ENCODE measurements at places on chromosomes 7 and 10.

DNA sequence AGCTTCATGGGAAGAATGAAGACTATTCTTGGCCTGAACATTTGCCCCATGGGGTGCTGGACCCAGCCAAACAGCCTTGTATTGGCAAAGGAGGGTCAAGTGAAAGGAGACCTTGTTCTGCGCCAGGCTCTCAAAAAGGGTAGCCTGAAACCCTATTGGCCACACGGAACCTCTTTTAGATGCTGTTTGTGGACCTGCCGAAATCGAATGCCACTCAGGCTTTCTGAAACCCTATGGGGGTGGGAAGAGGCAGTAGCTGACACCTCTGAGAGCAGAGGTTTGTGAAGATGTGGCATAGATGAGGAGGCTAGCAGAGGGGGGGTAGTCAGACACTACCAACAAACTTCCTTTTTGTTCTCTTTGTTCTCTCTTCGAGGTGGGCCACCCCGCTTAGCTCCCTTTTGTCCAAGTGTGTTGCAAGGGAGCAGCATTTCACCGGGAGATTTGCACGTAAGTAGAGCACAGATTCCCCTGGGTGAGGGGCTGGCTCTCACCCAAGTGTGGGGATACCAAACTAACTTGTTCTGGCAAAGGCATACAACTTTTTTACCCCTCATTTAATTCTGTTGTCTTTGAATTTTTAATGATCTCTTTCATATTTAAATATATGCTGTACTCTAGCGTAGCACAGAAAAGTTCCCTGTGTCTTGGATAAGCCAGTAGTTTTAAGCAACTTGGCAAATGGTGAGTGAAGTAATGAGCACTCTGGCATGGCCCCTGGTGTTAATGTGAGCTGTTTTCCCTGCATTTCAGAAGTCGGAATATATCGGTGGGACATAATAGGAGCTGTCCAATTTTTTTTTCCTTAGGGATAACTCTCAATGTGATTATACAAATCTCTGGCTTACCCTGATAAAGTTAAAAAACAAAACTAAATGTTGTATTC, 107.7 kb downstream of the SEPTIN7 start:
- ATAC-seq = no peak

GRCh38 chr7:11217848-11218565, 244.3 kb downstream of the PHF14 start:
- ATAC-seq = no peak

GRCh38 chr10:44689368-44689767, 221.8 kb upstream of the TMEM72 start:
- no peak for ATAC-seq

- no peak for ATAC-seq
These were observed 757.3 kb downstream of the TYW1 start for GRCh38 chr7:67753891-67754290.

GRCh38 chr10:48507933-48508790, 96.7 kb downstream of the ARHGAP22 start:
- ATAC-seq = no peak

DNA sequence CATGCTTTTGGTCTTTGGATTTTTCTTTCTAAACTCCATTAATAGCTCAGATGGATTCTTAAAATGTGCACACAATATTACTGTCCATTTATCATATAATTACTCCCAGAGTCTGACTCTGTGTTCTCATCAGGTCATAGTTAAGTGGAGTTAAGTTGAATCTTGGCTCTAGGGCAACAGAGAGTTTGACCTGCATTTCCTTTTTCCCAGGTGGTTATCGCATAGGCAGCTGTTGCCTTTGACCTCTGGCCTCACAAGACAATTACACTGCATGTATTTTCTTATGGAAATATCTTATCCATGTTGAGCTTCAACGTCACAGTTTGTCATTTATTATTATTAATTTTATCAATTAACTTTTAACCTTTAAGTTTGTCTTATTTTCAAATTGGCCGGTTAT, 237.5 kb upstream of the HGF start:
- ATAC-seq = no peak

- ATAC-seq = no peak
These were observed 665.6 kb downstream of the DNAJB9 start for GRCh38 chr7:109235316-109235715.

DNA sequence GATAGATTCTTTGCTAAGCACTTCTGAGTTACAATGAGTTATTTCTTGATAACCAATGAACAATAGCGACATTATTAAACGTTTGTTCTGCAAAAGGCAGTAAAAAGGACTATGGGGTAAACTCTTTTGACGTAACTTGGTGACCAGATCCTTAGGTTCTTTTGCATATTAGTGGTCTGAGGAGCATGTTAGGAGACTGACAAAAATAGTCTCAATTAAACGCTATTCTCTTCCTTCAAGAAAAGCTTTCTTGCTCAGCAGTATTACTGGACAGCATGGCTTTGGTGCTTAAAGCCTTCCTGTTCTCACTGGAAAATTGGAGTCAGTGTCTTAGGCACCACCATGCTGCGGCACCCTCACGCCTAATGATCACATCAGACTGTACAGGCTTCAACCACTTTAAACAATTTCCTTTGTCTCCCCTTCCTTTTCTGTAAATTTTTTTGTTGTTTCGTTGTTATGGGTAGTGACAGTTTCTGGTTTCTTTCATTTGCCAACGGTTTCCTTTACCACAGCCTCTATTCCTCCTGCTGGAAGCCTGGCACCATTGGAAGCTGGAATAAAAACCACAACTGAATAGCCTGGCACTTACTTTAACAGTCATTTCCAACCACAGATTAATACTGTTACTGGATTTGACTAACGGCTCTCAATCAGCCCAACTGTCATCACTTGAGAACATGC, 49.2 kb upstream of the FAM133B start:
- ATAC-seq = peak; percentile 18

DNA sequence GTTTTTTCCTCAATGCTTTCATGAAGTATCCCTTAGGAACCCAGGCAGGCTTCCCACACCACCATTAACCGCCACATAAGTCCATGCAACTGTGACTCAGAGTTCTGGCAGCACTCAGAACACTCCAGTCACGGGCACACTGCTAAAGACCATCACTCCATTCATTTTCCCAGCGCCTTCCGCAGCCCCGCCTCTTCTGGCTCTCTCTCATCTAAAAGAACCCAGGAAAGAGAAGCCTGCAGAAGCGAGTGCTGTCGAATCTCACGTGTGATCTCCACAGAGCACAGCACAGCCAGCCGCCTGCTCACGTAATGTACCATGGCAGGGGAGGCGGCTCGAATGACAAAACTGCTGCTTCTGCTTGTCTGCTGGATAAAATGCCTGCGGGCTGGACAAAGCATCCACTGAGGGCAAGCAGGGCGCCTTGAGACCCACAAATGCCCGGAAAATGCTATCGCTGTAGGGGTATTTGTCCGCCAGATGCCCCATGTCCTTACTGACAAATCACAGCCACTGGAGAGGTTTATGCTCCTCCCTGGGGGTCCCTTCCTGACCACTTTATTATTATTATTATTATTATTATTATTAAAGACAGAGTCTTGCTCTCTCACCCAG, 1.8 kb downstream of the PSMG3 start:
- no peak for ATAC-seq

DNA sequence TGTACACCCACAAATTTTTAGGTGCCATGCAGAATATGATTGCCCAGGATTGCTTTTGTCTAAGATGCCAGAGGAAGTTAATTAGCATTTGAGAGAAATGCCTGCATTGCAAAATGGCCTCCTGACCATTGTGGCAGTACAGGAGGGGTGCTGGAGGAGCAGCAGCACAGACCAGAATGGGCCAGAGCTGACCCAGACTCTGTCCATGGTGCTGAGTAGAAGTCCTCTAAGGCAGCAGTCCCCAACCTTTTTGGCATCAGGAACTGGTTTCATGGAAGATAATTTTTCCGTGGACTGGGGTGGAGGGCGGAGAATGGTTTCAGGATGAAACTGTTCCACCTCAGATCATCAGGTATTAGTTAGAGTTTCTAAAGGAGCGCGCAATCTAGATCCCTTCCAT, 217.8 kb upstream of the AGK start:
- ATAC-seq = no peak

DNA sequence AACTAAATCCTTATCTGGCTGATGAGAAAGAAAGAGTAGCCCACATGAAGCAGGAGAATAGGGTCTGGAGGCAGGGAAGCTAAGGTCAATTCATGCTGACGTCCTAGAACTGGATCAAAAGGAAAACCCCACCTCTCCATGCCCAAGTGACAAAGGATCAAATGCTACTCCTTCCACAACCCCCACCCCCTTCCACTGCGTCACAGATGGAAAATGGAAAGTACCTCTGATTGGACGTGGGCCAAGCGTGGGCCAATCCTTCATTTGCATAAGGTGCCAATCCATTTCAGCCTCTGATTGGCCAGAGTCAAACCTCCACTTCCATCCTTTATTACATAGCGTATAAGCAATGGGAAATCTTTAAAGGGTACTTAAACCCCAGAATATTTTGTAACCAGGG, 431.3 kb upstream of the ETV1 start:
- no peak for ATAC-seq

- ATAC-seq = no peak
These were observed 12.4 kb downstream of the FOXL3 start for GRCh38 chr7:302054-302992.

- no peak for ATAC-seq
These were observed 1.8 kb downstream of the ARMC10 start for GRCh38 chr7:103076764-103077163.

DNA sequence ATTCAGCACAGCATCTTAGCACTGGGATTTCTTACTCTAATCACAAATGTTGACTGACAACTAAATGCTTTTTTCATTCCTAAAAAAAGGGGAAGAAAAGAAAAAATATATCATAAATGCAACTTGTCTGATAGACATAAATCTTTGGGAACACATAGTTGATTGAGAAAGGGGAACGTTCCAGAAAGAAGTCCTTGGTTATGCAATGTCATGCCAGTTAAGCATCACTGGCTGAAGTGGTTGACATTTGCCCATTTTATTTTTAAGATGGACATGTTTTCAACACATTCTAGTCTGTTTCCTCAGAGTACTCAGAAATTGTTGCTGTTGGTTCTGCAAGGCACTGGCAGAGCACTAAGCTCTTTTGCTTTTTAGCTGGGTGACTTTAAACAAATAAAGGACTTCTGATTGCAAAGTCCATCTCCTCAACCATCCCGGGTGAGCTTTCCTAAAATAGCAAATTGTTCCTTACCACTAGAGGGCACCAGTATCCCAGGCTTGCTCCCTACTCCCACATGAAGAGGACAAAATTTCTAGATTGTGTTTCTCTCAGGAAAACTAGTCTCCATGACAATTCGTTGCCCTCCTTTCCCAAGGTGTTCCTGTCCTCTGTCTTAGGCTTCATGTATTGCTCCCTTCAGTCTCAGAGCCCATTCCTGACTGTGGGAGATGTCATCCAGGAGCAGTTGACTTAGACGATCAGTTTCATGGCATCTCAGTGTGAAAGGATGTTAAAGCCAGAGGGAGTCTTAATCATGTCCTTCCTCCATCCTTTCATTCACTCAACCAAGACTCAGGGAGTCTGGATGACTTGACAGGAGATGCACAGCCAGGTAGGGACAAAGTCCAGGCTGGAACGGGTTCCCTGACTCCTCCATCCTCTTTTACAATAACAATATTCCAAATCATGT, 23.9 kb downstream of the OPALIN start:
- no peak for ATAC-seq

All from activated CD4-positive, CD25-positive, alpha-beta regulatory T cell treated with anti-CD3 and anti-CD28 coated beads, Interleukin-2, amount 50 U/mL, for 24 hours (primary cell).